ENCODE measurements at places on chromosomes 6 and 20. TPM values are rescaled to one million over a fixed set of nuclear protein-coding genes. Genes with fewer than 3 reads are reported as not detected.

The TAF4 gene
- 7.1 TPM for total RNA-seq

GRCh38 chr6:44789806-44790205 is 402.3 kb downstream of the CDC5L start:
- no peaks in the 10 kb centered on the region for H3K27me3 ChIP-seq
- no peak for DNase-seq
- H3K4me3 ChIP-seq = no peak overlapping the region
- peaks cover 24% of the 10 kb centered on the region for H3K4me1 ChIP-seq
- no peak overlapping the region for H3K27ac ChIP-seq

DNA sequence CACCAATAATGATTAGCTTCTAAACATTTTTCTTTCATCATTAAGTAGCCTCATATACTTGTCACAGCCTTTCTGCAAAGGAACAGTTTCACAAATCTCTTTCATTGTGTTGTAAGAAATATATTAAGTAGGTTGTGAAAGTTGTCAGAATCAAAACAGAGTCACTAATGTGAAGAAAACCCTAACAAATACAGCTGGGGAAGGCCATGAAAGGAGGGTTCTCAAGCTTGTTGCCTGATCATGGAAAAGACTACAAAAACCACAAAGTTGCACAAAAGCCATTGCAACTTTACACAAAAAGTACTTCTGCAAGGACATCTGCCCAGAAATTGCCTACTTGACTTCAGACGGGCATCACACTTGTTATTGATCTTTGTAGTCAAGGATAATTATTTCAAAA is 216.1 kb downstream of the ALDH8A1 start:
- no peak for DNase-seq
- no peaks in the 10 kb centered on the region for H3K4me1 ChIP-seq
- H3K36me3 ChIP-seq = no peaks in the 10 kb centered on the region
- H3K4me3 ChIP-seq = no peak overlapping the region
- no peak overlapping the region for H3K27ac ChIP-seq

- no peak for DNase-seq
- H3K4me1 ChIP-seq = no peaks in the 10 kb centered on the region
- no peaks in the 10 kb centered on the region for H3K36me3 ChIP-seq
- no peaks in the 10 kb centered on the region for H3K27me3 ChIP-seq
- no peak overlapping the region for H3K27ac ChIP-seq
- H3K4me3 ChIP-seq = no peak overlapping the region
Observed at GRCh38 chr20:37927410-37928095, 24.6 kb downstream of the VSTM2L start.

The FOXA2 gene
- total RNA-seq = 12.8 TPM

DNA sequence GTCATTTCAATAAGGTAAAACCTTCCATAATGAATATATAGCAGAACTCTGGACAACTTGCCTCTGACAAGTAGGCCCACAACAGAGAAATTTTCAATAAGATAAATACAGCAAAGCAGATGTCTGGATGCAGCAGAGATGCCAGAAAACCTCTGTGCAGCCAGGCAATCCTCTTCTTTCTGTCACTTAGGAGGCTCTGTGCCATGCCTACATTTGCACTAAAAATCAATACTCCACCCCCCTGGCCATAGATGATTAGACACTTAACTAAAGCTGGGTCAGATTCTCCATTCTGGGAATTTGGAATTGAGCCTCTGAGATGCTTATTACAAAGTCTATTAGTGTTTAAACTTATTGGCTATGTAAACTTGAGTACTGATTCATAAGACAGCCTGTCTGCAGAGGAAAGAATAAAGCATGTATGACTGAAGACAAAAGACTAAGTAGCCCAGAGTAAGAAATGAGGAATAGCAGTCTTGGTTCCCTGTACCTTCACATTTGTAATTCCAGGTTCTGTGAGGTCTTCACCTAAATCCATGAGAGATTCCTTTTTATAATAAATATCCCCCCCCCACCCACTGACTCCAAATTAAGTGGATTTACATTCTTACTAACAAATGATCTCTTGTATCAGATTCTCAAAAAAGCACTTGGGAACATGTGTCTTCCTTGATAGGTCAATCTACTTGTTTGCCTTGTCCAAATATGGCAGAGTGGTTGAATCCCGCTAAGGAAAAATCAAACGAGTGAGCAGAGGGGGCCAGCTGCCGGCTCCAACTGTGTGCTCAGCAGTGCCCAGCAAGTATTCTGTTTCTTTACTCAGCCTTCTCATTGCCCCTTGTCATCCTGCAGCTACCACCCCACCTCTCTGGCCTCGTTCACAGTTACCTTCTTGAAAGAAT is 20.4 kb downstream of the MAN1A1 start:
- no peaks in the 10 kb centered on the region for H3K4me1 ChIP-seq
- H3K27me3 ChIP-seq = no peaks in the 10 kb centered on the region
- H3K4me3 ChIP-seq = no peak overlapping the region
- DNase-seq = no peak

- peak; percentile 47 for DNase-seq
- no peaks in the 10 kb centered on the region for H3K27me3 ChIP-seq
- H3K4me1 ChIP-seq = 0 out of 2 replicates have a peak, but pooled peaks cover 4% of the 10 kb centered on the region
- H3K4me3 ChIP-seq = no peak overlapping the region
- H3K27ac ChIP-seq = peak overlapping the region; percentile 33
Observed at GRCh38 chr6:55758156-55758937, 117.0 kb downstream of the BMP5 start.
